ENCODE measurements at places on chromosomes 1 and 21.

- DNase-seq = no peak
These were observed 56.7 kb downstream of the PRRX1 start for GRCh38 chr1:170720661-170721060.

- no peak for DNase-seq
These were observed 5.7 kb downstream of the ALG14 start for GRCh38 chr1:95067062-95067461.

DNA sequence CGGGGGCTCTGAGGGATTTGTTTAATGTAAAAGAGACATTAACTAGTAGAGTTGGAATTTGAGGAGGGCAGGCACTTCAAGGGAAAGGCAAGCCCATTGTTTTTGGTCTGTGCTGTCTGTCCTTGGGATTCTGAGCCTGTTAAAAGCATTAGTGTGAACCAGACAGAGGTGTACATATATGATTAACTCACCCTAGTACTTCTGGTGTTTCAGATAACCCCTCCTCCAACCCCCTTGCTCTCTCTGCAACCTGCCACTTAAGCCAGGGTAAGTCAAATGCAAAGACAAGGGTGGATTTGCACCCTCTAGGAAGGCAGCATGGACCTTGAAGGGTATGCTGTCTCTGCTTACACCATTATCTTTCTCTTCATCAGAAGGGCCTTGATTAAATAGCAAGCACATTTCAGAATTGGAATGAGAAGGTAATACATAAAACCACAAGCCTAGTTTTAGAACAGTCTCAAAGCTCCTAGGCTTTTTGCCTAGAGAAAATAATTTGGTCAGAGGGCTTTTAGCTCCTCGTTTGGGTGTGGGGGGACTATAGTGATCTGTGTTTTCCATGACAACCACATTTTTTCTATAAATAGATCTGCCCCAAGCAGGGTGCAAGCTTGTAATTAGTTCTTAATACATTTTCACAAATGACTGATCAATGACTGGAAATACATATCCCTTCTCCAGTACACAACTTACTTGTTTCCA lies 120.7 kb upstream of the SGIP1 start:
- DNase-seq = no peak

- DNase-seq = no peak
These were observed 102.5 kb downstream of the EBNA1BP2 start for GRCh38 chr1:43069461-43070050.

- peak; percentile 91 for DNase-seq
These were observed 756 bp downstream of the PHGDH start for GRCh38 chr1:119712342-119713038.

DNA sequence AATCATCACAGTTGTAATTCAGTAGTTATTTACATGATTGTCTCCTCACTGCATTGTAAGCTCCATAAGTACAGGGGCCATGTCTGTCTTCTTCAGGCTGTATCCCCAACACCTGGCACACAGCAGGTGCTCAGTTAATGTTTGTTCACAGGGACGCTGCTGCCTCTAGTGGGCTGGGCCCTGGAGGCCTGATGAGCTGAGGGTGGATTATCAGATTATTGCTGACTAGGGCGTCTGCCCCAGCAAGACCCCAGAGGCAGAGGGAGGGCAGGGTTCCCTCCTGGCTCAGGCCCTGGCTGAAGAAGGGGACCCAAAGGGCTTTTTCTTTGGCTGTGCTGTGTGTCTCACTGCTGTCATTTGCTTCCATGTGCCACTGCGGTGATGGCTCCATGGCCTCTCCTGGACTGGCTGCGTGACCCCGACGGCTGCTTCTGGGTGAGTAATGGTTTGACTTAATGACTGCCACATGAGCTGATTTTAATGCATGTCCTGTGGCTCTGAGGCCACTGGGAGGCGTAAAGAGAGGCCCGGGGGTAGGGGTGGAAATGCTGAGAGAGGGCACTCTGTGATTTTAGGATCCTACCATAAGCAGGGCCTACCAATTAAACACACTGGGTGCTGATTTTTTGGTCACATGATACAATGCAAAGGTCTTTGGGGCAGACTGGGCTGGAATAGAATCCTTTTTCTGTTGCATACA lies 20.8 kb upstream of the EPB41 start:
- no peak for DNase-seq

DNA sequence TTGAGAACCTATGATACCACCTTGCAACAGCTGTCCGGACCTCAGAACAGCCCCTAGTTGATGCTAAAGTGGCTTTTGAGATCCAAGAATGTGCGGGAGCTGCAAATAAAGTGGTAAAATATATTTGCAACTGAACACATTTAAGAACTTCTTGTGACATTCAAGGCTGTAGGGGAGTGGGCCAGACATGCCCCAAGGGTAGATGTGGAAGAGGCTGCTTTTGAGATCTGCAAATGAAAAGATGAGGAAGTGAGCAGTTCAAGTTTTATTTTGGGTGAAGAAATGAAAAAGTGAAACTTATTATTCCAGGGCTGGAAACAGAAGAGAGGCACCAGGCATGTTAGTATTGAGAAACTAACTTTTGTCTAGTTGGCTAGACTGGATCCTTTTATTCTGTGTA lies 359.5 kb upstream of the PLXNA2 start:
- no peak for DNase-seq

DNA sequence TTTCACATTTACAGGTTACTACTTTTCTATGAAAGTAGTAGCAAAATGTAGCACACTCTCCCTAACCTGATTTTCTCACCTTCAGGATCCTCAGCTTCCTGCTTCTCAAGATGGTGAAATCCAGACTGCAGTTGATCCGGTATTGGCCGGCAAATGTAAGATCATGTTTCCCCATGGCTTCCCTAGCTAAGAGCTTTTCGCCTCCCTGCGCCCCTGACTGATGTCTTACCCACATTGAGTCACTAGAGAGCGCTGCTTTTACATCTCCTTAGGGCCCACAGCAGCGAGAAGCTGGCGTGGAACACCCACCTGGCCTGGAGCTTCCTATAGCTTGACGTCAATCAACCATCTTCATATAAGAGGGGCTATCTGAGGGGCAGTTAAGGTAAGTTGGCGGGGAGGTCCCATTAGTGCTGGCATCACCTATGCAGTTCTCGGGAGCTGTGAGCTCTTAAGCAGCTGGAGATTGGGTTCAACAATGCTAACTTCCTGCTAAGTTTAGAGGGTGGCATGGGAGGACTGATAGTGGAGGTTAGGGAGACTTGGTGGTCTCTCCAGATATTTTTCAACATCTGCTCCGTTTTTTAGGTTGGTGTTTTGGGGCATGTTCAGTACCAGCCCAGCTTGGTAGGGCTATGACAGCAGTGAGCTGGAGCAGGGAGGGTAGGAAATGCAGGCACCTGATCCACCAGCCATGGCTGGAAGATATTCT lies 5.5 kb downstream of the PTPN7 start:
- DNase-seq = peak; percentile 53

- DNase-seq = no peak
These were observed 29.9 kb downstream of the FMO4 start for GRCh38 chr1:171343727-171344472.

- no peak for DNase-seq
These were observed 14.4 kb downstream of the PHLDA3 start for GRCh38 chr1:201454608-201455007.

- no peak for DNase-seq
These were observed 119.9 kb upstream of the DNAH14 start for GRCh38 chr1:224809613-224810012.

DNA sequence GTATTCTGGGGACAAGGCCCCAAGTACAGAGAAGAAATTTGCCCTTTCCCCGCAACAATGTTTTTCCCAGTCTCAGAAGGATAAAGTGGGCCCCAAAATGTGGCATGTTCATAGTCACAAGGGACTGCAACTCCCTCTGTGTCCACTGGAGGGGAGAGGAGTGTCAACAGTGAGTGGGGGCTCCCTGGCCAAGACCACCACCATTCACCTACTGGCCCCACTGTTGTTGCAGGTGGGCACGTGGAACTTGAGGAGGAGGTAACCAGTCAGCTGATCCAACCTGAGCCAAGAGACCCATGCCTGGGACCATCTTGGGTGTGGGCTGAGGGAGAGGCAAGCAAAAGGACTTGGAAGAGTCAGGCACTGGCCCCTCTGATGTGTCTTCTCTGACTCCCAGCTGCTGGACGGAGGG lies 777 bp downstream of the NUDT17 start:
- DNase-seq = peak; percentile 70

GRCh38 chr1:30758785-30759380 lies 1.3 kb upstream of the LAPTM5 start:
- DNase-seq = no peak

DNA sequence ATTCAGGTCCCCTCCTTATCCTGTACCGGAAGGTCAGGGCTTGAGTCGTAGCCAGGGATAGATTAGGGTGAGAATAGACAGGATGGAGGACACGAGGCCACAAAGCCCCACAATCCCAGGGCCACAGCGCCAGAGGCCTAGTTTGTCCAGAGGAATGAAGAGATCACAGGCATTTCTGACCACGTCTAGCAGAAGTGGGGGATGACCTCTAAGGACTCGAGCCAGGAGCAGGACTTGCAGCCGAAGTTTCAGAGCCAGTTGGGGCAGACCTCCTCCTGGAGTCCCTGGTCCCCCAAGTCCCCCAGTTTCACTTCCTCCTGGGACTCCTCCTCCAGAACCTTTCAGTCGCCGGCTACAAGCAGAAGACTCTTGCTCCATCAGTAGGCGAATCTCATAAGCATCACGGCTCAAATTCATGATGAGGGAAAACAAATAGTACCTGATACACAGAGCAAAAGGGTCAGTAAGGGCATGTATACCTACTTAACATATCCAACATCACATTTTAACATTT lies 2.3 kb upstream of the ITGA10 start:
- no peak for DNase-seq

DNA sequence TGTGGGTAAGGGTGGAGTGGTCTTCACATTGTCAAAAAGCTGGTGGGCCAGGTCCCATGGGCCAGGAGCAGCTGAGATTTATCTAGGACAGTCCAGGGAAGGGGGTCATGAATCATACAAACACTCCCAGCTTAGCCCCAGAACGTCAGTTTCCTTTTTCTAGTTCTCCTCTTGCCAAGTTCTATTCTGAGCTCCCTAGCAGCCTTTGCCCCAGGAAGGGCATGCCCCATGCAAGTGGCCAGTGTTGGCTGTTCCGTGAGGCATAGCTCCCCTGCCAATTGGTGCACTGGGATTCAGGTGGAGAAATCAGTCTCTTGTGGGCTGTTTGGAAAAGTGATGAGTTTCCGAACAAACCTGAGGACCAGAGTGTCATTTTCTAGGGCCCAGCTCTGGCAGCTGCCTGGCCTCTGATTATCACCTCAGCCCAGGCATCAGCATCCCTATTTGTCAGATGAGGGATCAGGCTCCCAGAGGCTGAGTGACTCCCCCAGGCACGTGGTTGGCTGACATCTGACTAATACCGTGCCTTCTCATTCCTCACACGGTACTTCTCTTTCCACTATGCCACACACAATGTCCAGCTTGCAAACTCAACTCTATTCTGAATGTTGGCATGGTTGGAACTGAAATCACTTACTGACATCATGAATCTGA lies 14.2 kb upstream of the MYOM3 start:
- no peak for DNase-seq
